ENCODE measurements at places on chromosomes 12 and 14.
A peak's percentile ranks its signal among the peaks of the same experiment; 100 is the strongest.

GRCh38 chr12:114691196-114691595 is 7.2 kb upstream of the TBX3 start:
- no peak for DNase-seq
- H3K27ac ChIP-seq = no peak overlapping the region

- no peaks in the 10 kb centered on the region for H3K4me1 ChIP-seq
- H3K27ac ChIP-seq = no peak overlapping the region
- no peak for DNase-seq
Measured at GRCh38 chr12:93587611-93588010, 15.1 kb downstream of the SOCS2 start.

GRCh38 chr14:41805633-41806032 is 199.0 kb downstream of the LRFN5 start:
- no peaks in the 10 kb centered on the region for H3K4me1 ChIP-seq
- no peak for DNase-seq
- no peaks in the 10 kb centered on the region for H3K27me3 ChIP-seq

DNA sequence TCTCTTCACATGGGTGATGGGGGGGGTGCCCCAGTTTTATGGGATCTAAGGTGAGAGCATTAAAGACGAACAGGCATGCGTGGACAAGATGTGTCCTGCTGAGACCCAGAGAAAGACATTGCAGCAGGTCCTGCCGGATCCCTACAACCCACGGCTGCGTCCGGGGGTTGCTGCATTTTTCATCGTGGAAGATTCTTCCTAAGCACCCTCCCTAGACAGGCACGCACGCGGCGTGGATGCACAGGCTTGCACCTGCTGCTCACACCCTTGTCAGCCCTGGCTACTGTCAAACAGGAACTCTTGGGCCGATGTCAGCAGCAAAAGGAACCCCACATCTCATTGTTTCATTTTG is 280.6 kb upstream of the RTL1 start:
- no peaks in the 10 kb centered on the region for H3K36me3 ChIP-seq
- no peak overlapping the region for H3K27ac ChIP-seq
- no peaks in the 10 kb centered on the region for H3K4me1 ChIP-seq
- no peak overlapping the region for H3K4me3 ChIP-seq
- no peak for DNase-seq

DNA sequence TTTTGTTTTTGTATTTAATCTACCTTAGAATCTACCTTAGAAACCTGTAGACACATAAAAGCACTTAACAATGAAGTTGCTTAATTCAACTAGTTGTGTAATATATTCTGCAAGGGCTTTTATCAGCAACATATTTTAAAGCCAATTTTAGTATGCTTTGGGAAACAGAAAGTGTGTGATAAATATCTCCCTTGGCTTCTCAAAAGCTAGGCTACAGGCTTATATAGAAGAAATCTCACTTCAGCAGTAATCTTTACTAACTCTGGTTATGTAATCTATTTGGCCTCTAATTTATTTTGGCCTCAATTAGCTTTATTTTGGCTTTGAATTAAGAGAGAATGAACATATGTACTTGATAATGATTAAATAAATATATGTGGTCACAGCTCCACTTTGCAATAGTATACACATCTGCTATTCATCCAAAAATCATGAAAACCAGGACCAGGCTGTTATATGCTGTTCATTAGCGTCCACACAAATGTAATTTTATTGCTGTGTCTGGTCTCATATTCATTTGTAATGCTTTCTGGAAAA is 37.2 kb downstream of the LRP6 start:
- H3K27me3 ChIP-seq = no peaks in the 10 kb centered on the region
- no peak overlapping the region for H3K4me3 ChIP-seq
- H3K36me3 ChIP-seq = no peaks in the 10 kb centered on the region
- no peak overlapping the region for H3K27ac ChIP-seq
- no peak for DNase-seq

- no peaks in the 10 kb centered on the region for H3K27me3 ChIP-seq
- H3K4me1 ChIP-seq = no peaks in the 10 kb centered on the region
- H3K36me3 ChIP-seq = peaks cover 33% of the 10 kb centered on the region
Measured at GRCh38 chr14:103736546-103737431, 21.2 kb downstream of the ZFYVE21 start.

DNA sequence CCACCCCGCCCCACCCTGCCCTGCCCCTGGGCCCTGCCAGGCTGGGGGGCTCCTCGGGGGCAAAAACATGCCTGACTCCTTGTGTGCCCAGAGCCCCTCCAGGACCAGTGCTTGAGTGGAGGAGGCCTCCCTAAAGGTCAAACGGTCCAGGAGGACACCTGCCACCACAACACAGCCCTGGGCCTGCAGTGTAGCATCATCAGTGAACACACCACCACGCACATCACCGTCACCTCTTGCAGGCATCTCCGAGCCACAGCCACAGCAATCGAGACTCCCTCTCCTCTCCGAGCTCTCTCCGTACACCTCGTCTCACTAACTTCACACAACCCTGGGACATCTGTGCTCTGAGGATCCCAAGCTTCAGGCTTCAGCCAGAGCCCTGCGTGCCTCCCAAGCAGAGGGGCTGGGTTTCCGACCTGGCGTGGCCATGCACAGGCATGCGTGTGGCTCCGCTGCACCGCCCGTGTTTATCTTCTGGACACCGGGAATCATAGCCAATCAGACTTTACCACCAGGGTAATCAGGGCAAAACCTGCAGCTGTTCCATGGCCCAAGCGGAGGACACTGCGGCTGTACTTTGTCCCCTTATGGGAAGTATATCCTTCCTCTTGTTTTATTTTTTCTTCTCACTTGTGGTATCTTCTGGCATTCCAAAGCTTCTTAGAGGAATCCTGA is 6.2 kb upstream of the DIO3 start:
- H3K4me3 ChIP-seq = no peak overlapping the region
- no peak overlapping the region for H3K27ac ChIP-seq
- H3K36me3 ChIP-seq = no peaks in the 10 kb centered on the region
- peak; percentile 35 for DNase-seq

DNA sequence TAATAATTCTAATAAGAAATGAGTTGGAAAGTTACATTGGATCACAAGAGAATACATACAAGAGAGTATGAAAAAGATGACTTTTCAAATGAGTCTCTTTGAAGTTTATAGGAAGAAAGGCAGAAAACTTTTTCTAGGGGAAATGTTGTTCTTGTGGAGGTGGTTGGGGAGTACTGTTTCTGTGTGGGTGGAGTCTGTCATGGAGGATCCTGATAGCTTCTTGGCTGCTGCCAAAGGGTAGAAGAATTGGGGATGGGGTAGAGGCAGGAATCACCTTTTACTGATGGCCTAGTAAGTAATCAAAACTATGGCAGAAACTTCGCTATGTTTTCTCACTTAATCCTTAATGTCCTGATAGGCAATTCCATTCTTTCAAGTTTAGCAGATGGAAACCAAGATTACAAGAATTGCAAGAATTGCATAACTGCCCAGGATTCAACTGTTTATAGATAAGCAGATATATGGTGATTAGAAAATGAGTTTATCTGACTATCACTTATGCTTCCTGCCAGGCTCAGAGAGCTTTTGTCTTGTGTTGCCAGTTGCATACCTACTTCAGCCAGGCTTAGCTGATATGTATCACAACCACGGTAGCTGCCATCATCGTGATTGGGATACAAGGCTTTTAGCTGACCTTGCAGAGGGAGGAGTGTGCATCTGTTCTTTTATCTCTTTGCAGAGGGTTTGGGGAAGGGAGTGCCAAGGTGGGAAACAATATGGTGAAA is 463.9 kb downstream of the TMTC2 start:
- no peak overlapping the region for H3K4me3 ChIP-seq
- H3K4me1 ChIP-seq = no peaks in the 10 kb centered on the region
- no peaks in the 10 kb centered on the region for H3K36me3 ChIP-seq
- H3K27ac ChIP-seq = no peak overlapping the region
- no peaks in the 10 kb centered on the region for H3K27me3 ChIP-seq

DNA sequence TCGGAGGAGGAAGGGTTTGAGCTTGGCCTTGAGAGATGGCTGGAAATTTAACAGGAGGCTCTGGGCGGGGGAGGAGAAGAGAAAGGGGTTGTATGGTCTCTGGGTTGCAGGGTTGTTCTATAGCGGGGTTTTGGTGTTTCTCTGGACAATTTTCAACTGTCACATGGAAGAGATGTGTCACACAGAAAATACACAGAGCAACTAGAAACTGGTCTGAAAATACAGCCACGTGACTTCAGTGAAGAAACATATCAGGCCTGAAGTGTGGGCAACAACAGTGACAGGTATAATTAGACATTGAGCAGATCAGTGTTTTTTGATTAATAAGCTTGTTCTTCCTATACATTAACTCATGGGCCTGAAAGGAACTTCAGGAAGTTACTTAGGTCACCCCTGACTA is 205.3 kb upstream of the HMGA2 start:
- no peak overlapping the region for H3K27ac ChIP-seq
- no peaks in the 10 kb centered on the region for H3K4me1 ChIP-seq
- no peaks in the 10 kb centered on the region for H3K36me3 ChIP-seq
- DNase-seq = no peak
- no peaks in the 10 kb centered on the region for H3K27me3 ChIP-seq

DNA sequence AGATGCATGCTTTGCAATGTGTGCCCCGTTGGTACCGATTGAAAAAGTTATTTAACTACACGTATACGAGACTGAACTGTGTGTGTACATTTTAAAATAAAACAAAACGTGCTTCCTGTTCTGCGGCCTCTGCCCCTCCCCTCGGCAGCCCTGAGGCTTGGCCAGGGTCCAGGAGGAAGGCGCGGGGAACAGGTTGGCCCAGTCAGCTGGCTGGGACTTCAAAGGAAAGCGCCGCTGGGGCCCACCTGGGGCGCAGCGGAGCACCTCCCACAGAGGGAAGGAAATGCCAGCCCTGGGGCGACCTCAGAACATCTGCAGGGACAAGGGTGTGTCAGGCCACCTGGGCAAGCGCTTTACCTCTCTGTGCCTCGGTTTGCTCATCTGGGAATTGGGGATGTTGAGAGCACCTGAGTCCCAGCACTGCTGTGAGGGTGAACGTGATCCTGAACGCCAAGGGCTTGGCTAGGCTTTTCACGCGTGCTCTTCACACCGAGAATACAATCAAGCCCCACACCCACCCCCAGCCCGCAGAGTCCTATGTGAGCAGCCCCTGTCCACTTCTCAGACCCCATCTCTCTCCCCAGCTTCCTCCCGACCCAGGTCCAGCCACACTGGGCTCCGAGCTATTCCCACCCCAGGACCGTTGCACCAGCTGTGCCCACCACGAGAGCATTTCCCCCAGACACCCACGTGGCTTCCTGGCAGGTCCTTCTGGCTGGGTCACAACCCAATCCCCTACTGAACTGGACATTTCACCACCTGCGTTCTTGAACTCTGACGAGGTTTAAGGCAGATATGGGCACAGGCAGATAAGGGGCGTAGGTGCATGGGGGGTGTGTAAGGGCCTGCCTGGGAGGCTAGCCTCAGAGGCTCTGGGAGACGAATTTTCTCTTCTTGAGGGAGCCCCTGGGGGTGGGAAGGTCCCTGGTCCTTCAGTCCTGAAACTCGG is 41.9 kb upstream of the NCOR2 start:
- no peaks in the 10 kb centered on the region for H3K36me3 ChIP-seq
- no peaks in the 10 kb centered on the region for H3K27me3 ChIP-seq
- no peak overlapping the region for H3K4me3 ChIP-seq
- H3K4me1 ChIP-seq = peaks cover 19% of the 10 kb centered on the region

- H3K4me3 ChIP-seq = no peak overlapping the region
- no peak overlapping the region for H3K27ac ChIP-seq
- DNase-seq = peak; percentile 24
- H3K36me3 ChIP-seq = no peaks in the 10 kb centered on the region
Measured at GRCh38 chr12:110245369-110245772, 35.7 kb upstream of the ATP2A2 start.

DNA sequence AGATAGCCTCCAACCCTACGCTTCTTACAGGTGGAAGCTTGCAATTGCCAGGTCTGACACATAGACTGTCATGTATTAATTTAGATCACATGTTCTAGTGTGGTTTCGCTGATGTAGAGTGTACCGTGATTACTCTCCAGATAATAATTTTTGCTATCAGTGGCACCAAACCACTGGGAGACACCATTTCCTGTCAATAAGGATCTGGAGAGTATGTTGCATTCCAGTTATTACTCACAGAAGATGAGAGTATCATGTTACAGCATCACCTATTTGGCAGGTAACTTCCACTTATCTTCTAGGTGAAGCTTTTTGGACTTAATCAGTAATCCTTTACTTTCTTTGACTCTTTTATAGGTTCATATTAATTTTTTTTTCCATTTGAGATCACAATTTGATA is 147.2 kb downstream of the HELB start:
- no peak for DNase-seq
- peaks cover under 1% of the 10 kb centered on the region for H3K36me3 ChIP-seq
- H3K4me3 ChIP-seq = no peak overlapping the region
- H3K27me3 ChIP-seq = no peaks in the 10 kb centered on the region

GRCh38 chr14:22979748-22980392 is 2.5 kb downstream of the AJUBA start:
- H3K27me3 ChIP-seq = no peaks in the 10 kb centered on the region
- H3K27ac ChIP-seq = peak overlapping the region; percentile 90
- H3K4me1 ChIP-seq = peaks cover 71% of the 10 kb centered on the region
- DNase-seq = no peak

GRCh38 chr12:90013409-90013808 is 304.8 kb upstream of the ATP2B1 start:
- no peaks in the 10 kb centered on the region for H3K36me3 ChIP-seq
- no peak for DNase-seq
- H3K27ac ChIP-seq = no peak overlapping the region
- H3K4me1 ChIP-seq = no peaks in the 10 kb centered on the region

DNA sequence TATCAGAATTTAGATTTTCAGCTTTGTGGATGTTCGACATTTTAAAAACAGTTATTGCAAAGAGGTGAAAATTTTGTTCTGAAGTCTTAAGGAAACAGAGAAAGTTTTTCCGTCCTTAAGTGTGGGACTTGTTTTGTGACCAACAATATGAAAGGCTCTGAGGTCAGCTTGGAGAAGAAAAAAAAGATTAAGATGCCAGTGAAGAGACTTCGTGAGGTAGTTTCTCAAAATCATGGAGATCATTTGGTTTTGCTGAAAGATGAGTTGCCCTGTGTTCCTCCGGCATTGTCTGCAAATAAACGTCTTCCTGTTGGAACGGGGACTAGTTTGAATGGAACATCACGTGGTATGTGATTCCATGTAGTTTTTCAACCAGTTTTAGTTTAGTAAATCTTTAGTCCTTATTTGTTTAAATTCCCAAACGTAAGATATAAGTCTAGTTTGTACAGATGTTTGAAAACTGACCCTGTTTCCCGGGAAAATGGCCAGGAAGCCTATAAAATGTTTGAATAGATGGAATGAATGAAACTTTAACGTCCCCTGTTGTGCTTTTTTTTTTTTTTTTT is 682 bp downstream of the KIAA0586 start:
- peaks cover 34% of the 10 kb centered on the region for H3K4me1 ChIP-seq
- H3K27me3 ChIP-seq = no peaks in the 10 kb centered on the region
- peak overlapping the region; percentile 72 for H3K4me3 ChIP-seq
- H3K27ac ChIP-seq = peak overlapping the region; percentile 65
- peaks cover 3% of the 10 kb centered on the region for H3K36me3 ChIP-seq

- no peak overlapping the region for H3K27ac ChIP-seq
- no peaks in the 10 kb centered on the region for H3K36me3 ChIP-seq
- DNase-seq = no peak
- no peak overlapping the region for H3K4me3 ChIP-seq
Measured at GRCh38 chr14:68097727-68098126, 278.1 kb downstream of the RAD51B start.
